ENCODE measurements at places on chromosomes 5 and 9.
A peak's percentile ranks its signal among the peaks of the same experiment; 100 is the strongest.

- no peak for DNase-seq
These were observed 65.7 kb upstream of the MARCHF11 start for GRCh38 chr5:16245249-16245648.

GRCh38 chr5:59956130-59956783, 62.7 kb upstream of the PDE4D start:
- DNase-seq, result no peak

DNA sequence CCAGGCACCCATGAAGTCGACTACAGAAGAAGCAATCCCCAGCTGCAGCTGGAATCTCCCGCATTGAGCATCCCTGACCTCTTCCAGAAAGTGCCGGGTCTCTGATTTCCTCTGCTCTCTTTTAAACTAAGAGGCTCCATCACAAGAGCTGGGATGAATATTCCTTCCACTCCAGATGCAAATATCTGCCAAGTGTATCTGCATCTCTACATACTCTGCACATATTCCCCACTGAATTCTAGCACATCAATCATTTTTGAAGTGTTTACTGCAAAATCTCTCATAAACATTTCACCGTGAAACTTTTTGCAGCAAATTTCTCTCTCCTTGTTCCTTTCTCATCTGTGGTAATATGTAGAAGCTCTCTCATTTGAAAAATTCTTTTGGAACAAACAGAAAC, 161.5 kb downstream of the GABRB2 start:
- no peak for DNase-seq

DNA sequence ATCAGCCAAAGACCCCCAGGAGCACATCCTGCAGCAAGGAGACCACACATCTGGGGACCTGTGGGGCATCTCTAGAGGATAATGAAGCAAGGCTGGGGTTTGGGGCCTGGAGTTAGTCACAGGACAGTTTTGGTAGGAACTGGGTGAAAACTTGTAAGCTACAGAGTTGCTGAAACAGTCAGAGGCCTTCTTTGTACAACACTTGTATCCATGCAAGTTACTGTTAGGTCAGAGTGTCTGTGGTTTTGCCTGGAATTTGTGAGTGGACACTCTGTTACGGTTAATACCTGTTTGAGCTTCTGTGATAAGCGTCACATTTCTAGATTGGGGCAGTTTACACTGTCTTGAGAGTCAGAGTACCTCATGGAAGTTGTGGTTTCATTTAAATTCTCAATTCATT, 22.6 kb upstream of the ASPN start:
- no peak for DNase-seq

DNA sequence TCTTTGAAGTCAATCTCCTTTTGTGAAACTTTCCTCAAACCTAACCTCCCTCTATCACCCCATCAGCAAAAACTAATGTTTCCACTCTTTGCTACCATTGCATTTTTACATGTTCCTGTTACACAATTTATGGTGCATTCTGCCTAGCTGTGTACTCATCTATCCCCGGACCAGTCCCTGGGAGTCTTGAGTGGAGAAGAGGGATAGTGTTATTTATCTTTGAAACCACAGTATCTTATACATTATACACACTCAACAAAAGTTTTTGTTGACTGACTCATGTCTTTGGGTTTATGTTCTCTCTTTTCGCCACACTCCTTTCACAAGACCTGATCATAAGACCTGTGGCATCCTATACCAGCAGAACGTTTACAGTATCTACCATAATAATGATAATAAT, 26.4 kb downstream of the TNFAIP8 start:
- no peak for DNase-seq

- DNase-seq, result no peak
These were observed 135.7 kb downstream of the TLR4 start for GRCh38 chr9:117839862-117840261.

- no peak for DNase-seq
These were observed 72.9 kb downstream of the ECPAS start for GRCh38 chr9:111411266-111411665.

DNA sequence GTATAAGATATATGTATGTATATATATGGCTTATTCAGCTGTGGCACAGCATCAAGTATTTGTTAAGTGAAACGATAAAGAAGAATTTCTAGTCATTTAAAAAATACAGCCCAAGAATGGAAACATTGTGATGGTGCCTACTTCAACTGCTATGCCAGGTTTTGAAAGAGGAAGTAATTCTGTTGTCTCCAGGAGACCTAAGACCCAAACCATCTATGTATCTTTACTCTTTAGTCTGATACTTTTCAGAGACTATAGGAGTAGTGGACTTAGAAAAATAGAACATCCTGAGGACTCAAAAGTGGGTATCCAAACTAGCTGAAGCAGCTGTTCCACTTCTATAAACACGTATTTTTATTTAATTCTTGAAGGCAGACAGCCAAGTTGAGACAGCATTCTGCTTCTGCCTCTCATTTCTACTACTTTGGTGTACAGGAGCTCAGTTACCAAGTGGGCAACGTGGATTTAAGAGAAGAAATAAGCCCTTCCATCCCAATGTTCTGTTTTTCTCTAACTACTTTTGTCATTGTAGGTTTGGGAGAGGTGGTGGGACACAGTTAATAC, 110.7 kb downstream of the RPS23 start:
- DNase-seq, result no peak

- no peak for DNase-seq
These were observed 13.2 kb downstream of the IRX2 start for GRCh38 chr5:2738156-2738699.

DNA sequence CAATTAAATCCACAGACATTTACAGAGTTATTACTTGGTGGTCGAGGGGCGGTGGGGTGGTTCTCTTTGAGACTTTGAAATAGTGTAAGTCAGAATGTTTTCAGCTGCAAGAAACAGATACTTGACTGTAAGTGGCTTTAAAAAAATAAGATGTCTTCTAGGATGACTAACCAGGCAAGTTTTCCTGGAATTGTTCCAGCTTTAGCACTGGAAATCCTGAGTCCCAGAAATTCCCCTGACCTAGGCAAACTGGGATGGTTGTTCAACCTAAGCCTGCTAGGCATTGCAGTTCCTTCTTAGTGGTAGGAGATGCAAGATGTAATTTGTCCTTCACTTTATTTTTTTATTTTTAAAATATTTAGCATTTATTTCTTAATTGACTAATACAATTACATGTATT, 169.5 kb upstream of the POC5 start:
- no peak for DNase-seq

- DNase-seq, result no peak
These were observed 14.7 kb downstream of the TLN1 start for GRCh38 chr9:35717132-35717870.

DNA sequence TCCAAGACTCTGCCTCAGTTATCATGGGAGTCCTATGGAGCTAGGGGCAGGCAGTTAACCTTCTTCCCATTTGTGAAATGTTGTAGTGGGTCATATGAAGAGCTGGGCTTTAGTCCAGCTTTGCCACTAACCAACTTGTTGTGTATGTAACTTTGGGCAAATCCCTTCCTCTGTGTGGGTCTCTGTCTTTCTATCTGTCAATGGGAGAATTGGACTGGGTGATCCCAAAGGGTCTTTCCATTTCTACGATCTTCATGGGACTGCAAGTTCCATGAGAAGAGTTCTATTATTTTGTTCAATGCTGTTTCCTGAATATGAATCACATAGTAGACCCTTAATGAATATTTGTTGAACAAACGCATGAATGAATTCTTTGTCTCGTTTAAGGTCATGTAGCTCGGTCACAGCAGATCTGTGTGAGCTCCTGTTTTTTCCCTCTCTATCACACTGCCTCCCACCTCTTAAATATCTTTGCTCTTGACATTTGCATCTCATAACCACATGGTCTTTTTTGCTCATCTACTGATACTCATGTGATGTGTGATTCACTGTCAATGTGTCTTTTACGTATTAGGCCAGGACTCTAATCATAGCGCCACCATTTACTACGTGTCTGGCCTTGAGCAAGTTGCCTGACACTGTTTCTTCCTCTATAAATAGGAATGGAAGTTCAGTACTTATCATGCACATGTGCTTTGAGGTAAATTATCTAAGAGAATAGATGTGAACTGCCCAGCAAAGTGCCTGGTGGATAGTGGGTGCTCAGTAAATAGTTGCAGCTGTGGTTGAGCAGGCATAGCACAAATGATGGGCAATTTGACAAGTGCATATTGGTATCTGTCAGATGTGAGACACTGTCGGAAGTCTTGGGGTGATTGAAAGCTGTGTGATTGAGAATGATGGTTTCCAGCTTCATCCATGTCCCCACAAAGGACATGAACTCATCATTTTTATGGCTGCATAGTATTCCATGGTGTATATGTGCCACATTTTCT, 37.4 kb downstream of the PTTG1 start:
- no peak for DNase-seq

GRCh38 chr9:89481538-89481915, 16.4 kb downstream of the SEMA4D start:
- DNase-seq, result no peak

DNA sequence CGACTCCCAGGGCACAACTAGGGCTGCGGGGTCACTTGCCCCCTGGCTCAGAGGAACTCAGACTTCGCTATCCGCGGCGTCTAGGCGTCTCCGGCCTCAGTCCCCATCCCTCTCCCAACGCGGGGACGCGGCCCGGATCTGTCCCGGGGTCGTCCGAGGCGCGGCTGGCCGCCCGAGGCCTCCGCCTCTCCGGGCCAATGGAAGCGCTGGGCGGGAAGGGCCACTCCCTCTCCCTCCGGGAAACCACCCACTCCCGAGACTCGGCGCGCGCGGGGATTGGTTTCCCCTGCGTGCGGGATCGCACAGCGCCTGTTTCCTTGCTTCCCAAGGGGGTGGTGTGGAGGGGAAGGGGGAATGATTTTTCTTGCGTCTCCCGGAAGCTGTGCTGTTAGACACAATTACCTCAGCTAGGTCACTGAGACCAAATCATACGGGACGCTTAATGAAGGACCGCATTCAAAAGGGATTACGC, 38.3 kb downstream of the NR2F1 start:
- DNase-seq, result peak; percentile 65

DNA sequence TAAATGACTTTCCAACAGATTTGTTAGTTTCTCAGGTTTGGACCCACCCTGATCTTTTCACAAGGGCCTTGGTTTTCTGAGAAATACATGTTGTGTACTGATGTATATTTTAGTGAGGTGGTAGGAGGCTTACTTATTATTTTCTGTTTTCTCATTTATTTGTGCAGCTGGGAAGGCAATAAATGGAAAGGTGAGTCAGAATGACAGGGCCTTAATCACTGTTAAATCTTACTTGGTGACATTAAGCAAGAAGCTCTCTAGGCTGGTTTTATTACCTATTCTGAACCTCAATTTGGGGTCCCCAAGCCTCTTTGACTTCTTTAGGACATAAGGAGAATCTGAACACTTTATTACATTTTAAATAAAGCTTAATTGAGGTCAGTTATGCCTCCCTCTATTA, 214.0 kb upstream of the DAB2 start:
- no peak for DNase-seq

GRCh38 chr5:35091704-35092103, 44.0 kb upstream of the AGXT2 start:
- no peak for DNase-seq

DNA sequence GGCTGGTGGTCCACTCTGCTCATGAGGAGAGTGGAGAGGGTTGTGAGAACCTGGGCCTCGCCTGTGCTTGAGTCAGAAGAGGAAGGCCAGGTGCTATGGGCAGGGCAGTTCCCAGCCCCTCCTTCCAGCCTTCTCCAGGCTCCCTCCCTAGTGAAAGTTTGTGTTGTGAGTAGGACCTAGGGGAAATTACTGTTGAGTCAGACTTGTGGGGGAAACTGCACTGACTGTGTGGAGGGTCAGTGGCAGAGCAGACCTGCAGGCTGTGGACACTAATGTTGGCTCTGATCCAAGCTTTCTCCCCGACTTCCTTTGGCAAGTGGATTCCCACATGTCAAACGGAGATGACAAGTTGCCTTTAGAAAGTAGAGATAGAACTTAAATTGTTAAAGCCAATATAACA, 102.6 kb downstream of the ARHGAP26 start:
- no peak for DNase-seq

- DNase-seq, result no peak
These were observed 116.5 kb downstream of the SLC1A3 start for GRCh38 chr5:36722900-36723299.

DNA sequence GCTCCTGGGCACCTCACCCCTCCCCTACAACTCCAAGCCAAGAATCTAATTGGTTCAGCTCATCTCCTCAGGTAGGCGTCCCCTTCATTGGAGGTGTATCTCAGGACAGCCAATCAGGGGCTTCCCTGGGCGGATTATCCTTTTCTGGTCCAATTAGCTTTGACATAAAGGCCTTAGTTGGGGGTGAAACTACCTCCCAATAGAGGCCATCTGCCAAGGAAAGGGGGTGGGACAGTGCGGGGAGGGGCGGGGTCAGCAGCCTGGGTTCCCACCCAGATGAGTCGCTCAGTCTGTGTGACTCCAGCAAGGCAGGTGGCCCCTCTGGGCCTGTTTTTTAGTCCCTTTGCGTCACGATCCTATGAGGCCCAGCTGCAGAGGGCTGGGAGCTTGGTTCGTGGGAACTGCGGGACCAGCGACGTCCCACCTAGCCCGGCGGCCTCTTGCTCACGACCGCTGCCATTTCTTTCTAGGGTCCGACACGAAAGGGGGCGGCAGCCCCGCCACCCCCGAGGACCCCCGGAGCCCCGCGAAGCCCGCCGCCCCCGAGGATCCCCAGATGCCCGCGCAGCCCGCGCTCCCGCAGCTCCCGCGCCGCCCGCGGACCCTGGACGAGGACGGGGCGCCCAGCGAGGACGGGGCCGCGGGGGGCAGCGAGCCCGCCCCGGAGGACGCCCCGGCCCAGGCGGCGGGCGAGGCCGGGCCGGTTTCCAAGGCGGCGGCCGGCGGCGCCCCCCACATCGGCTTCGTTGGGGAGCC, 8.9 kb downstream of the PRRT1B start:
- DNase-seq, result no peak

GRCh38 chr9:86303316-86303975, 21.1 kb upstream of the ISCA1 start:
- DNase-seq, result no peak

- no peak for DNase-seq
These were observed 22.3 kb upstream of the CNOT6 start for GRCh38 chr5:180471866-180472265.

- DNase-seq, result no peak
These were observed 290.2 kb upstream of the POU5F2 start for GRCh38 chr5:94031631-94032030.

DNA sequence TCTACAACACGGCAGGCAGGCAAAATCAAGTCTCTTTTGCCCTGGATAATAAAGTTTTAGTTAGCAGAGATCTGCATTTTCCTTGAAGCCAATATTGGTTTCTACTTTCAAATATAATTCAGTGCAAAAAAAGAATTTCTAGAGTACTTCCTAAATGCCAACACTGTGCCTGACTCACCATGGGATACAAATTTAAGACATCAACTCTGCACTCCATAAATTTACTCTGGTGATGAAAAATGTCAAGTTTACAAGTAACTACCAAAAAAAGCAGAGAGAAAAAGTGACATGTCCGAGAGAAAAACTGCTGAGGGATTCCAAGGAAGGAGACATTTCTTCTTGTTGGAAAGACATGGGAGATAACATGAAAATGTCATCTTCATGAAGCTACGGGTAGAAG, 119.7 kb downstream of the RAPGEF6 start:
- DNase-seq, result no peak

- no peak for DNase-seq
These were observed 4.5 kb downstream of the STOM start for GRCh38 chr9:121365564-121365963.

GRCh38 chr5:40333459-40334241, 346.1 kb upstream of the PTGER4 start:
- DNase-seq, result no peak

GRCh38 chr5:103941596-103941995, 379.0 kb upstream of the NUDT12 start:
- no peak for DNase-seq

- DNase-seq, result peak; percentile 65
These were observed 52.8 kb downstream of the WHRN start for GRCh38 chr9:114452219-114453165.

Data from NCI-H1092 (cell line).